ENCODE measurements at places on chromosomes 11 and 22.

- DNase-seq, result no peak
These were observed 2.8 kb upstream of the CCND1 start for GRCh38 chr11:69637941-69638871.

DNA sequence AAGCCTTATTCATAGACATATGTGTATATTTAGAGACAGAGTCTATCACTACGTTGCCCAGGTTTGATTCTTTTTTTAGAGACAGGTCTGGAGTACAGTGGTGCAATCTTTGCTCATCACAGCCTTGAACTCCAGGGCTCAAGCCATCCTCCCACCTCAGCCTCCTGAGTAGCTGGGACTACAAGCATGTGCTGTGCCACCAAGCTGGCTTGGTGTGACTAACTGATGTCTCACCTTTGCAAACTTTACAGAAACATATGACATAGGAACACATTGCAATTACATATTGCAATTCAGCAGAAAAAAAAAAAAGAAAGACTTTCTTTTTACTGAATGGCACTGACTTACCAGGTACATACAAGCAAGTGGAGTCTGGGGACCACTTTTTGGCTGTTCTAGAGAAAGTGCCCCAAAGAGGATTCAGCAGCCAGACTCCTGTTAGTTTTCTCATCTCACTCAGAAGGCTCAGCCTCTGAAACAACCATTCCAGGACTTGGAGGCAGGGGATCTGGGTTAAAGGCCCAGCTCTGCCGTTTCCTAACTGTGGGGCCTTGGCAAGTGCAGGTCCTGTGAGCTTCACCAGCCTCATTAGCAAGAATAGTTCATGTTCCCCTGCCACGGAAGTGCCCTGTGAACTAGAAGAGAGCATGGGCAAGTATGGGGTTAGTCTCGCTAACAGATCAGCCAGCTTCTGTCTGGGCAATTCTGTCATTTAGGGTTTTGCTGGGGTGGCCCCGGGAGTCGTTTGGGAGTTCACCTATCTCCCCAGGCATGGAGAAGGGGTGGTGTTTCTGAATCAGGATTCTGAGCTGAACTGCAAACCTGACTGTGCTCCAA is 11.3 kb upstream of the NFAM1 start:
- DNase-seq, result no peak

GRCh38 chr11:82494988-82495432 is 238.7 kb downstream of the FAM181B start:
- DNase-seq, result no peak

- no peak for DNase-seq
These were observed 507.0 kb downstream of the NTM start for GRCh38 chr11:131877246-131877942.

DNA sequence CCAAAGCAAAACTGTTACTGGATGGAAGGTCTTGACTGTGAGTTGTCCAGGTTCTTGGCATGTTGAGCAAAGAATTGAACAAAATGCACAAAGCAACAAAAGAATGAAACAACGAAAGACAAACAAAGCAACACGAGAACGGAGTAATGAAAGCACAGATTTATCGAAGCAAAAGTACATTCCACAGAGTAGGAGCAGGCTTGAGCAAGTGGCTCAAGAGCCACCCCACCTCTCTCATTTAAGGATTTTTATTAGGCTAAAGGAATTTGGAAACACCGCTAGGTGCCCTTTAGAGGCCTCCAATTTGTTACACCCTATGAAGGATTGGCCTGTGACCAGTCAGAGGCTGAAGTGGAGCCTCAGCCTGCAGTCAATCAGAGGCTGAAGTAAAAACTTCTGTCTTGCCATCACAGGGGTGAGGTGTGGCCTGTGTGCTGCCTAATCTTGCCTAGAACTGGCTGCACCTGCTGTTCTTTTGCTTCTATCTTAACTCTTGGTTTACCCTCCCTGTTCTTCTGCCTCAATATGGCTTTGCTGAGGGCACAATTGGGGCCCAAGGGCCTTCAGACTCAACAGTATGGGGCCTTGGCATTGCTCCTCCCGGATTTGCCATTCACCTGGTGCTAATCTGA is 59.4 kb upstream of the FTH1 start:
- DNase-seq, result no peak

DNA sequence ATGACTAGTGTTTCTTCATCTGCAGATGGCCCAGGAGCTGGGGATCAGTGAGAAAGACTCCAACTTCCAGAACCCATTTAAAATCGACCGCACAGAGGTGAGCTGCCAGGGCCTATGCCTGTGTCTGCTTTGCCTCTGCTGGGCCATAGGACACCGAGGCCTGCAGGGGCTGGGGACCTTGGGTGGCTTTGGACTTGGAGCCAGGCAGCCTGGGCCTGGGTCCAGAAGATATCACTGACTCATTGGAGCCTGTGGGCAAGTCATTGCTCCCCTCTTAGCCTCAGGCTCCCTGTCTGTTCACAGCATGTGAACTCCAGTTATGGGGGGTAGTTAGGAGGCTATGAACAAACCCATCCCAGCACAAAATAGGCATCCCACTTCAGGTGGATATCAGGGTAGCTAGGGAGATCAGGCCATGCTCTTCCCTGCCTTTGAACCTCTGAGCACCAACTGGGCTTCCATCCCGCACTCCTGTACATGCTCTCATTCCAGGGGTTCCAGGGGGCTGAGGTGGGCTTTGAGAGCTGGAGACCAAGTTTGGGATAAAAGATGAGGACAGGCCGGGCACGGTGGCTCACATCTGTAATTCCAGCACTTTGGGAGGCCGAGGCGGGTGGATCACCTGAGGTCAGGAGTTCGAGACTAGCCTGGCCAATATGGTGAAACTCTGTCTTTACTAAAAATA is 13.4 kb downstream of the CCDC134 start:
- no peak for DNase-seq

- DNase-seq, result no peak
These were observed 22.9 kb upstream of the PDE2A start for GRCh38 chr11:72696866-72697700.

DNA sequence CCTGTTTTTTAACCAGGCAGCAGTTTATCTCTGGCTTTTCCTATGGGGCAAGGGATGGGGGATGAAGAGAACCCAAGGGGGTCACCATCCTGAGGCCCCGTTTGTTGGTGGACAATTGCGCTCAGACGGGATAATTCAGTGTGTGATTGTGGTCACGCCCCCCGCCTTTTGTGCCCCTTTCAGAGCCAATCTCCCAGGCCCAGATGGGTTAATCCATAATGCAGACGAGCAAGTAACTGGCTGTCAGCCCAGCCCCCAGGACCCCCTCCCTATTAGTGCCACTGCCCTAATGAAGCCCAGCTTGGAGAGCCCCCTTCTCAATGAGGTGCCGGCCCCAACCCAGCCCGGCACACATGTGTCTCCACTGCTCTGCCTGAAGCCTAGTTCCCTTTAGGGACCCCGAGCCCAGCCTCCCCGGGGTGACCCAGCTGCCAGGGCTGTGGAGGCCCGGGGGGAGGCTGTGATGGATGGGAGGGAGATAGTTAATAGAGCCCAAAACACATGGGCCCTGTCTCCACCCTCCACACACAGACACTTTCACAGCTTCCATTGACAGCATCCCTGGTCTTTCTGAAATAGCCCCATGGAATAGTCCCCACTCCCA is 19.1 kb upstream of the ROBO3 start:
- no peak for DNase-seq

GRCh38 chr22:40452730-40453487 is 82.5 kb downstream of the SGSM3 start:
- DNase-seq, result no peak

DNA sequence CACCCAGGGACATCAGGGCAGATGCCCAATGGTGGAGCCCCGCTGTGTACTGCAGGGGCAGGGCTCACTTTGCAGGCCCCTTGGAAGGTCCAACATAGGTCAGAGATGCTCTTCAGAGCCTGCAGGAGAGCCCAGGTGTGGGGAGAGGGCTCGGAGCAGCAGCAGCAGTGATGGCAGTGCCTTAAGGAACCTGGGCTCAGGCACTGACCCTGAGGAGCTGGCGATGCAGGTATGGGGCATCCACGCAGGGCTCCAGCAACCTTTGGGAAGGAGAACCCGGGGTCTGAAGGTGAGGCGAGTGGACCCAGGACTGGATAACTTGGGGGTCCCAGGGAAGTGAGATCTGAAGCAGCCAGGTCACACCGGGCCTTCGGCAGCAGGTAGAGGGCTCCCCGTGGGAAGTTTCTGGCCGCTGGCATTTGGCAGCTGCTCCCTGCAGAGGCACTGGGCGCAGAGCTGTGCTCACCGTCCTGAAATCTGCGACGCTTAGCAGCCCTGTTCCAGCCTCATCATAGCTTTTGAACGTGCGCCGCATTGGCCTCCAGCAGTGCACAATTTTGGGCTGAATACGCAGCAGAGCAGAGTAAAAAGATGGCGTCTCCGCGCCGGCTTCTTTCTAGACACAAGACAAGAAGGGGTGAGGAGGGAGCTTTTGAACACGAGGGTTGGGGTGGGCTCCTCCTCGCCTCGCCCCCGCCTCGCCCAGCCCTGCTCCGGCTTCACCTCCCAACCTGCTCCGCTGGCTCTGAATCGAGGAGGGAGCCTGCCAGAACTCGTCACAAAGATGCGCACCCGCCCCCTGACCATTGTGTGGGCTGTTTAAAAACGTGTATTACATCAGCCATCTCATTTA is 118.8 kb downstream of the MPPED1 start:
- DNase-seq, result no peak

- DNase-seq, result peak; percentile 45
These were observed 50.7 kb downstream of the TP53I11 start for GRCh38 chr11:44899959-44900358.

GRCh38 chr11:126601136-126601535 is 245.7 kb downstream of the ST3GAL4 start:
- no peak for DNase-seq

- DNase-seq, result no peak
These were observed 57.4 kb downstream of the JAM3 start for GRCh38 chr11:134126217-134126822.

DNA sequence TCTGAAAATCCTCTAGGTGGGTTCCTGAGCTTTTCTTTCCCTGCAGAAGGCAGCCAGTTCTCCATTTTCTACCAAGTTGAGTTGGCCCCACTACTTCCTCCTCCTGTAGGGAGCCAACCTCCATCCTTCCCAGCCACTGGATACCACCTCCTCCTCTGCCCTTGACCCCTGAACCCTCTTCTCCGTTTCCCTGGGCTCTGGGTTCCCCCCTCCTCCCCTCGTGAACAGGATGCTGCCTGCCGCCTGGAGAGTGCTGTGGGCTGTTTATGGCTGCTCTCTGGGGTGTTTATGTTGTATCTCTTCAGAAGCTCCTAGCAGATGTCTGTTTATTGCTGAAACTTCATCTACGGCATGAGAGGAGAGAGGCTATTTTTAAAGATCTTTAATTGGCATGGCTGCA is 8.6 kb downstream of the MICAL2 start:
- DNase-seq, result no peak

DNA sequence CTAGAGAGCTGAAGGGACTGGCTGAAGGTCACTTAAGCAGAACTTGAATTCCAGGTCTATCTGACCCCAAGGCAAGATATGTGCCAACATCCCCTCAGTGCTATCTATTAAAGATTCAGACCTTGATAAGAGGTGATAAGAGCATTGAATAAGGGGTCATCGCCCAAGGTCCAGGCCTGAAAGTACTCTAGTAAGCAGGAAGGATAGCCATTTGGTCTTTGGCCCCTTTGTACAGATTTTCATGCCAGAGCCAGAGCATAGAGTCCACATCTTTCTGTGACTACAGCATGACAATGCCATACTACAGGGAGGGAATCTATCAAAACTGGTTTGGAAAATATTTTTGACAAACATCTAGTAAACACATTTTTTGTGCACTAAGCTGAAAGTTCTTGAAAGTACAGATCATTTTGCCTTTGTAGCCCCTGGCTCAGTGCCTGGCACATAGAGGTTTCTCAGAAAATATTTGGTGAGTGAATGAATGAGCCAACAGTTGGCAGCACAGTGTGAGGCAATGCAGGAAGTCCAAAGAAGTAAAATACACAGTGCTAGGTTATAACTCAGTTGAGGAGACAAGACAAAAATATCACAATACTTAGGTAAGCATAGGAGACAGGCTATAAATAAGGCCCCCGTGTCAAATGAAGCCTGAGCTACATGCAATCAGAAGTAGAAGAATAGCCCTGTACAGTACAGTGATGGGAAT is 15.1 kb upstream of the RRAS2 start:
- DNase-seq, result no peak

- DNase-seq, result no peak
These were observed 413.9 kb downstream of the TENM4 start for GRCh38 chr11:79026803-79027445.

DNA sequence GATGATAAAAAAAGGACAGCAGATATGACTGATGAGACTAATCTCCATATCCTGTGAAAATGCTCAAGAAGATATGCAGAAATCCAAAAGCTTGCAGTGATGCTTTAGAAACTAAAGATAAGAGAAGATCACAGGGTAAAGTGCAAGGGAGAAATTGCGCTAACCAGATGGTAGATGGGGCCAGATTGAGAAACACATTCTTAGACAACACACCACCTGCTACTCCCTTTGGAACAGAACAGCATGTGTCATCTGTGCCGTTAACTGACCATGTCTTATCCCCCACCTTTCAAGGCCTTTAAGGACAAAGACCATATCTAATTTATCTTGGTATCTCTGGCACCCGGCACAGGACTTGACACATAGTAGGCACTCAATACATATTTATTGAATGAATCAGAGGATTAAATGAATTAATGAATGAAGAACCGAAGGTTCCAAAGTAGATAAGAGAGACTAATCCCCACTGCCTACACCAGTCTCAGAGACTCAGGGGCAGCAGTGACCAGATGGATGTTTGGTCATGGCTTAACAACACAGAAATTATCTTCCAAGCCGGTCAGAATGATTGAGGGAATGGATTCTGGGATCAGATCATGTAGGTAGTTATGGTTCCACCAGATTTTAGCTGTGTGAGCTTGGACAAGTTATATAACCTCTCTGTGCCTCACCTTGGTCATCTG is 12.3 kb upstream of the P2RY2 start:
- no peak for DNase-seq

DNA sequence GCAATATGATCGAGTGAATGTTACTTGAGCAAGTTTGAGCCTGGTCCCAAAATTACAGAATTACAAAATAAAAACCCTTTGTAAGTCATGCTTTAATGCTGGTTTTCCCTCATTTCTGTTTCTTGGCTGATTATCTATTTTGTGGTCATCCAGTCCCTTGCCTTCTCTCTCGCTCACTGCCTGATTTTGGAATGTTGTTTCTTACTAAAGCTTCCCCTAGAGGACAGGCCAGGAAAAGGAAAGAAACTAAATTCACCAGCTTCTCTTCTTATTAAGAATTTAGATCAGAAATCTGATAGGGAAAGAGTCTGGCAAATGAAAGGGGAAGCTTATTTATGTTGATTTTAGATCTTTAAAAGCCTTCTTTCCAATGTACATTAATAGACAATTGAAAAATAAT is 16.6 kb upstream of the BDNF start:
- DNase-seq, result no peak

DNA sequence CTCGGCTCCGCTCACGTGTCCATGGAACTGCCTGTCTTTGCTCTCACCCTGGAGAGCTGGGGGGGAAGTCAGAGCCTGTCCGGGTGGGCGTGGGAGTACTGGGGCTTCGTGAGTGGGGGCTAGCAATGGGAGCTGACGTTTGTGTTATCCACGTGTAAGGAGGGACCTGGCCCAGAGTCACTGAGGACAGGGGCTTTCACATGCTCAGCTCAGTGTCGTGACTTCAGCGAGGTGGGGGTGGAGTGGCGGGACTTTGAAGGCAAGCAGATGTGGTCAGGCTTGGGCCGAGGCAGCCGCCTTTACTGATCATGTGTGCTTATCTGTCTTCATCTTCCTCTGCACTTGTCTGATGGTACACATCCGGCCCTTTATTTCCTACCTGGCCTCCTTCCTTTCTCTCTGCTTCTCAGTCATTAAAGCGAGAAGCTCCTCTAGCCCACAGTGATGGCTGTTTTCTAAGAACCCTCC is 113.1 kb upstream of the NNMT start:
- DNase-seq, result peak; percentile 79
